ENCODE measurements at places on chromosomes 2 and 18.
A peak's percentile ranks its signal among the peaks of the same experiment; 100 is the strongest.

GRCh38 chr2:36572719-36573059 lies 25.3 kb downstream of the FEZ2 start:
- DNase-seq: no peak

DNA sequence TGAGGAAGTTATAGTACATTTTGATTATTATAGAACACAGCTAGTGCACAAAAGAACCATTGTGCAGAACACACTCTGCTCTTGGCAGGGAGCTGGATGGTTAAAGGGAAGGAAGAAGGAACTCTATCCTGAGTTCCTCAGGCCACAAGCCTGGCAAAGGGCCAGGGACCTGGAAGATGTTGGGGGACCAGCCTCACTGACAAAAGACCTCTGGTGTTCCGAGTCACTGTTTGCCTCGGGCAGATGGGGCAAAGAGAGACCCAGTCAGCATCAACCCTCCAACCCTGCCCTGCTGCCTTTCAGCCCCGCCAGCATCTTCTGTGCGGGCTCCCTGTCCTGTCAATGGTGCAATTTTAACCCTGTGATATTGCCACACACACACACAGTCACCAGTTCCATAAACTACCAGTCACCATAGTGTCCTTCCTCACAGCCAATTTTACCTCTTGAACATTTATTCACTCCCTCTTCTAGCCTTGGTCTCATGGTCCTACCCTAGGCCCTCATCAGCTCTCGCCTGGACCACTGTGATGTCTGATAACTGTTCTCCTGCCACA lies 21.9 kb downstream of the NEMP2 start:
- DNase-seq: no peak

GRCh38 chr2:149597050-149597667 lies 9.6 kb upstream of the MMADHC start:
- DNase-seq: no peak

DNA sequence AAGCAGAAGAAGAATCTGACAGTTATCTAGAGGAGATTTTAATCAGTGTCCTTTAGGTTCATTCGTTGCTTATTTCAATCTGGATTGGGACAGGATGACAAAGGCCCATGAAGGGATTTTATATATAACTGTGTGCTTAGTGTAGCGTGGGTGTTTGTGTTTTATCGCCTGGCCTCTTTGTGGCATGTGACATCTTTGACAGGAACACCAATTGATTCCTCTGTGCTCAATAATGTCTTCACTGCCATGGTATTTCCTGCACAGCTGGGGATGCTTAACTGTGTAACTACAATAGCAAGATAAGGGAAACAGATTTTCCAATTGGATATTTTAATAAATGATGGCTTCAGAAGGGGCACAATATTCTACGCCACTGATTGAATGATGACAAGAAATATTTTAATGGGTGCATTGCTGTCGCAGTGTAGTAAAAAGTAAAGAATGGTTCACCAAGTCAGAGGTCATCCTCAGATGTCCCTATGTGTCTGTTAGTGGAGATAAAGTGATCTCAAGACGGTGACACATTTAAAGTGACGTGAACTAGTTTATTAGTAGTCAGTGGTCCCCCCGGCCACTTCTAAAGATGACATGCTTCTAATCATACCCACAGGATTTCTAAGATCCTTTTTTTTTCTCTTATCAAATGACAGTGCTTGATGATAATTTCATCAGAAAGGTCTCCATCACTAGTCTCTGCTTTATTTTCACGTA lies 160.4 kb downstream of the AGAP1 start:
- no peak for DNase-seq

GRCh38 chr18:6782861-6783260 lies 53.3 kb downstream of the ARHGAP28 start:
- DNase-seq: no peak

- peak; percentile 53 for DNase-seq
These were observed 18.1 kb downstream of the NABP1 start for GRCh38 chr2:191696001-191696400.

DNA sequence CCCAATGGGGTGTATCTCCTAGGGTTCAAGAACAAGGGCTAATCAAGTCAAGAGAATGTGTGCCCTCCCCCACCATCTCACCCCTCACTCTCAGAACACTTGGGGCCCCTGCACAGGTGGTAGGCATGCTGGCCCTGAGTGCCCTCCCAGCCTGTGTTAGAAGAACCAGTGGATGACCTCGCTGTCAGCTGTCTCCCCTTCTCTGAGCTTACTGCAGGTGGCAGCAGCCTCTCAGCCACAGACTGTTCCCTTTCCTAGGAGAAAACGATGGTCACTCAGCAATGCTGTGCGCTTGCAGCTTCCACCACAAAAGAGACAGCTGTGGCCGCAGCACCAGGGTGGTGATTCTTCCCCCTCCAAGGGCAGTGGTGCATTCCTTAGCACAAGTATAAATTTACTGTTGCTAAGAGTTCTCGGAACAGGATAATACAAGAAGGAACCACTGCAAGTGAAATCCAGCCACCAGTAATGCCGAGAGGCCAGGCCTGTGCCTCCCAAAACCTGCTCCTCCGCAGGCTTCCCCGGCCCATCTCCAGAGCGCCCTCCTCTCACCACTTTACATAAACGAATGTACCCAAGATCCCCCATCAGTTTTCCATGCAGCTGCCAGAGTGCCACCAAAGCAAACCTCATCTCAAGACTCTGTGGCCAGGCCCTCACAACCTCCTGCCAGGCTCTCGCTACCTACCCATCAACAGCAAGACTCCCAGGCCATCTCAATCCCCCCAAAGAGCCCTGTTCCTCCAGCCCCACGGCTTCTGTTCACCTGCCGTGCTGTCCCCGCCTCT lies 935 bp upstream of the RAMP1 start:
- DNase-seq: peak; percentile 62

DNA sequence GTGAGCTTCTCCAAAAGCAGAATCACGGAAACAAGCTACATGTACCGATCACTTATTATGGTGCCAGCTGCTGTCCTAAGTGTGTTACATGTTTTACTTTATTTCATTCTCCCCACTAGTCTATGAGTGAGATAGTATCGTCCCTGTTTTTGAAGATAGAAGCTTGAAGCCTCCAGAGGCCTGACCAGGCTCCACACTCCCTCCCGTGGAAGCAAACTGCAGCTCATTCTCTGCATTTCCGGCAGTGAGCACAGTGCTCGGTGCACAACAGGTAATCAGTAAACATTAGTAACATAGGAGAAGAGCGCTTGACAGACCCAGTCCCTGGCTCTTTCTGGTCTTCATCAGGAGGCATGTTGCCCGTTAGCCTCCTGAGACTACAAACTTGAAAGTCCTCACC lies 72.9 kb downstream of the ZBTB7C start:
- DNase-seq: no peak

- no peak for DNase-seq
These were observed 110.0 kb downstream of the ZNF516 start for GRCh38 chr18:76384861-76385680.

All from right cardiac atrium (tissue), 5 donors.